ENCODE measurements at places on chromosomes 6 and 20.

- no peak for DNase-seq
Measured at GRCh38 chr6:43395776-43396175, 26.3 kb upstream of the ZNF318 start.

DNA sequence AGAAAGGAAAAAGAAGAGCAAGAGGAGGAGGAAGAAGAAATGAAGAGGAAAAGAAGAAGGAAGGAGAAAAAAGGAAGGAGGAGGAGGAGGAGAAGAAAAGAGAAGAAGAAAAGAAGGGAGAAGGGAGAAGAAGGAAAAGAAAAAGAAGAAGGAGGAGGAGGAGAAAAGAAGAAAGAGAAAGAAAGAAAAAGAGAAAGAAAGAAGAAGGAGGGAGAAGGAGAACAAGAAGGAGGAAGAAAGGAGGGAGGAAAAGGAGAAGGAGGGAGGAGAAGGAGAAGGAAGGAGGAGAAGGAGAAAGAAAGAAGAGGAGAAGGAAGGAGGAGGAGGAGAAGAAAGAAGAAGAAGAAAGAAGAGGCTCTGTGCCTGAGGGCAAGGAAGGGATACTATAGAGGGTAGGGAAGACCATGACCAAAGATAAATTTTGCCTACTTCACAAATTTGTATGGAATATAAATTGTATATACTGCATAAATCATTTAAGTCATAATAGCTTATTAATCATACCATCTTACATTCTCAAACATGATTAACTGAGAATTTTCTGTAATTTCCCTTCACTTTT lies 55.7 kb downstream of the SESN1 start:
- no peak for DNase-seq

DNA sequence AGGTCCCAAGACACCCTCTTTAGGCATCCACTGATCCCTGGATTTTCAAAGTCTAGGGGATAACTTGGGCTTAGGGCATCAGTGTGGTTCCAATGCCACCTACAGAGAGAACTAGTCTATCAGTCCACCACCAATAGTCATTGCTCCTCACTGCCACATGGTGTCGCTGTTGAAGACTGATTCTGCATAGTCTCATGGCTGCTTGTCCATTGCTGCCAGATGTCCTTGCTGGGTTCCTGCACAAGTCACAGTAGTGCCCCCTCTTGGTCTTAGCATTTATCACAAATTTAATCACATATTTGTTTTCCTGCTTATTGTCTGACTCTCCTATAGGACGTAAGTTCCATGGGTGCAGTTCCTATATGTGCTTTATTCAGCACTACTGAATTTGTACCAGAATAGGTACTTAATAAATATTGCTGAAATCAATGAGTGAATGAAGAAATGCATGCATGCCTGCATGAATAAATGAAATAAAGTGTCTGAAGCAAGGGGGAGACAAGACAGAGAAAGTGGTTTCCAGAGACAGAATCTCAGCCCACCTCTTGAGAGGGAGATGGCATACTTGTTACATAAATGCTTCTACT lies 45.9 kb upstream of the RALY start:
- DNase-seq, result peak; percentile 42

DNA sequence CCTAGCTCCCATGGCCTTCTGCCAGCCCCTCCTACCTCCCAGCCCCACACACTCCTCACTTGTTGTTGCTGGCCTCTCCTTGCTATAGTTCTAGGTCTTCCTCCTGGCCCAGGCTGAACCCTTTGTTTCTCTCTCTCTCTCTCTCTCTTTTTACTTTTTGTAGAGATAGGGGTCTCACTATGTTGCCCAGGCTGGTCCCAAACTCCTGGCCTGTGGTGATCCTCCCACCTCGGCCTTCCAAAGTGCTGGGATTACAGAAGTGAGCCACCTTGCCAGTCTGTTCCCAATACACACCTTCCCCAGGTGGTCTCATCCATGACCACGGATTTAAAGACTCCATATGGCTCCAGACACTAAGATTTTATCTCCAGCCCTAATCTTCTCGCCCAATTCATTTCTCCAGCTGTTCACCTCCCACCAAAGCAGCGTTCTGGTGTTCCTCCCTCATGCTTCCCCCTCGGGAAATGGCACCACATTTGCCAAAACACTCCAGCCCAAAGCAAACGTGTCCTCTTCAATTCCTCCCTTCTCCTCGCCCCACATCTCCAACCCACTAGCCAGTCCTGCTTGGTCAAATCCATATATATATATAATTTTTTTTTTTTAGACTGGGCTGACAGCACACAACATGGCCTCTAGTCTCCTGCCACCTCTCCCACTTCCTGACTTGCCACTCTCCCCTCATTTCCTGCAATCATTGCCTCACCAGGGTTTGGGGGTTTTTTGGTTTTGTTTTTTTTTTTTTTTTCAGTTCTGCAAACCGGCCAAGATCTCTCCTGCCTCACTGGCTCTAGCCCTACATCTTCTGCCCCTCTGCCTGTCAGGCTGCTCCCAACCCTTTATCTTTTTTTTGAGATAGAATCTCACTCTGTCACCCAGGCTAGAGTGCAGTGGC lies 104.4 kb downstream of the NCR2 start:
- no peak for DNase-seq

DNA sequence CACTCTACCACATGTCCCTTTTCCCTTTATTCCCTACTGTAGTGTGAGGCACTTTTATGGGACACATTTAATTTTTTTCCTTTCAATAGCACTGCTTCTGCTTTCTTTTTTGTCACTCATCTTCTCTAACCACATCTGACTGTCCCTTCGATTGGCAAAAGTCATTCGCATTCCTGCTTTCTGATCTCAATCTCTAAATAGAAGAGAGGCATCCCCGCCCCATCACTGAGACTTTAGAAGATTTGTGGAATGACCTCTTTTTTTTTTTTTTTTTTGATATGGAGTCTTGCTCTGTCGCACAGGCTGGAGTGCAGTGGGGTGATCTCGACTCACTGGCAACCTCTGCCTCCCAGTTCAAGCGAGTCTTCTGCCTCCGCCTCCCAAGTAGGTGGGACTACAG lies 9.1 kb downstream of the ZNF292 start:
- DNase-seq, result no peak

GRCh38 chr6:86526238-86526637 lies 411.1 kb upstream of the HTR1E start:
- no peak for DNase-seq

GRCh38 chr20:37926612-37927011 lies 23.7 kb downstream of the VSTM2L start:
- no peak for DNase-seq

GRCh38 chr6:32962213-32962826 lies 6.1 kb upstream of the BRD2 start:
- DNase-seq, result no peak

- no peak for DNase-seq
Measured at GRCh38 chr6:150179030-150179429, 36.2 kb downstream of the PPP1R14C start.

- DNase-seq, result no peak
Measured at GRCh38 chr20:51220293-51220706, 197.4 kb upstream of the KCNG1 start.

- DNase-seq, result peak; percentile 48
Measured at GRCh38 chr20:7196481-7196880, 429.0 kb downstream of the BMP2 start.

GRCh38 chr20:56352345-56353055 lies 6.3 kb upstream of the FAM210B start:
- peak; percentile 23 for DNase-seq

DNA sequence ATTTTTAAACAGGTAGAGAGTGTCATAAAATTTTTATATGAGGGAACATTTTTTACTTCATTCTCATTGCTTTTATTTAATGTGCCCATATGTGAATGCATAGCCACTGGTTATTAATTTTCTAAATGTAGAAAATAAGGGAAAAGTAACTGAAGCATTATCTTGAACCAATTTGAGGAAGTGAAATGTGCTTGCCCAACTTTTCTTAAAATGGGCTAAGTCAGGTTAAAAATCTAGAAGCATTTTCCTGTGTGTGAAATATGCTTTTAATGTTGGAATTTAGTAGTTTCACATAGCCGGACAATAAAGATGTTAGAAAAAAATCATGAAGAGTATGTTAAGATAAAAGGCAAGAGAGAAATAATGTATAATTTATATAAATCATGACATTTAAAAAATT lies 3.8 kb downstream of the SEC23B start:
- no peak for DNase-seq

DNA sequence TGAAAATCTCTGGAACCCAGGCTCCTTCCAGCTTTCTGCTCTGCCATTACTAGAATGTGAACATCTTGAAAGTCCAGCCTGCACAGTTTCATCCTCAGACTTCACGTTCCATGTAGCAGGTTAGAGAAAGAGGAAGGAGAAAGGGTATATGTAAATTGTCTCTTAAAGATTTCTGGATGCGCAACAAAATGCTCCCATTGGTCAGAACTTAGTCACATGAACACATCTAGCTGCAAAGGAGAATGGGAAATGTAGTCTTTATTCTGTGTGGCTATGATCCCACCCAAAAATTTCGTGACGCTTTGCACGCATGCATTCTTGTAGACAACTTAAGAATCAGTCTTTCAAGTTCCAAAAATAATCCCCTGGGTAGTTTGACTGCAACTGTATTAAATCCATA lies 46.4 kb upstream of the CHD6 start:
- peak; percentile 7 for DNase-seq

DNA sequence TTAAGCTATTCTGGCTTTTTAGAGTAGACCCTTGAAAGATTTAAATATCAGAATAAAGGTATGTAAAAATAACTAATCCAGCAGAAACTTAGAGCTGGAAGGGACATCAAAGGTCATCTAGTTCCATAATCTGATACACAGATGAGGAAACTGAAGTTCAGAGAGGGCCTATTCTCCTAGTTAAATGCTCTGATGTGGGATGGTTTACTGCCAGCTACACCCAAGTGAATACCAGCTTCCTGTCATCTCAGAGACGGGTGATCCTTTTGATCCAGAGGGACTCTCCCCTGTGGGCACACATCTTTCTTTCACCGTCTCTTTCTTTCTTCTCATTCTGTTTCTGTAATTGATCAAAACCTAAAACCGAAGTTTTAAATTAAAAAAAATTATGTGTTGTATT lies 94.1 kb downstream of the MAN1A1 start:
- no peak for DNase-seq

DNA sequence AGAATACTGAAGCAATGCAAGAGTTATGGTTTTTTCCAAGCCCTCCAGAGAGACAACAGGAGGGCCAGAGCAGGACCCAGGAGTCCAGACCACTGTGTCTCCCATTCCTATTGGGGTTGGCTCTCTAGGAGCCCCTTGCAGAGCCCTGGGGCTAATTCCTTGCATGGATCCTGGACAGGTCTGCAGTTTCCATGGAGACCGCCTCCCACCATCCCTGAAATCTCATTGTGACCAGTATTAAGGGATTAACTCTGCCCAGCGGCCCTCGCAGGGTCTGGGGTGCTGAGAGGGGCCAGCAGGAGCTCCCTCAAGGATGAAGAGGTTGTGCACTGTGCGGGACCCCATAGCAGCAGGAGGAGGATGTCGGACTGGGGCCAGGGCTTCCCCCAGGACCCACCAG lies 34.8 kb downstream of the HNF4A start:
- no peak for DNase-seq

DNA sequence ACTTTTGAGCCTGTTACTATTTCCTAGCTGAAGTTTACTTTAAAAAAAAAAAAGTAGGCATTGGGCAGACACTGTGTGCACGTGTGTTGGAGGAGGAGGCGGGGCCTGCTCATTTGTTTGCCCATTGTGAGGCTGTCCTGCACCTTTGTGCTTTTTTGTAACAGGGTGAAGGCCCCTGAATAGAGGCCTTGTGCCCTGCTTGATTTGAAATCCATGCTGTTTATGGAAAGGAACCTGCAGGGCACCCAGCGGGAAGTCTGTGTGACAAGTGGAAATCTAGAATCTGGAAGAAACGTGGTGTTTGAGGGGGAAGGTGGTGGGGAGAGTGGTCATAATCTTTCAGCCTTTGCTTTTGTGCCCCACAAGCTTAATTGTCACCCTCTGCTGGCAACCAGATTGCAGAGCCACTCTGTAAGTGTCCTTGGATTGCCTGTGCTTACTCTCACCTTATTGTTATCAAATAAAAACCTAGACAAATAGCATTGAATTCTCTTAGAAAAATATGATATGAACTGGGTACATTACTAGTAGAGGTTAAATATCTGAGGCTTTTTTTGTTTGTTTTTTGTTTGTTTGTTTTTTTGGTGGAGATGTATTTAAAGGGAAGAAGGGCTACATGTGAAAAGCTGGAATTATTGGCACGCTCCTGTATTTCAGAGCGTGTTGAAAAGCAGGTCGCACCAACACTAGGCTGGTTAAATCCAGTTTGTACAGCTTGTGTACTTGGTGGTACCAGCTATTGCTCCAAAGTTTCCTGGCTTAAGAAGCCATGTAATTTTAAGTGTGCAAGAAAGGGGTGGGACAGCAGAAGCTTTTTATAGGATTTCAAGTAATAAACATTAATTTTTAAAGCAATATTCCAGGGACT lies 156.3 kb downstream of the ARID1B start:
- no peak for DNase-seq

DNA sequence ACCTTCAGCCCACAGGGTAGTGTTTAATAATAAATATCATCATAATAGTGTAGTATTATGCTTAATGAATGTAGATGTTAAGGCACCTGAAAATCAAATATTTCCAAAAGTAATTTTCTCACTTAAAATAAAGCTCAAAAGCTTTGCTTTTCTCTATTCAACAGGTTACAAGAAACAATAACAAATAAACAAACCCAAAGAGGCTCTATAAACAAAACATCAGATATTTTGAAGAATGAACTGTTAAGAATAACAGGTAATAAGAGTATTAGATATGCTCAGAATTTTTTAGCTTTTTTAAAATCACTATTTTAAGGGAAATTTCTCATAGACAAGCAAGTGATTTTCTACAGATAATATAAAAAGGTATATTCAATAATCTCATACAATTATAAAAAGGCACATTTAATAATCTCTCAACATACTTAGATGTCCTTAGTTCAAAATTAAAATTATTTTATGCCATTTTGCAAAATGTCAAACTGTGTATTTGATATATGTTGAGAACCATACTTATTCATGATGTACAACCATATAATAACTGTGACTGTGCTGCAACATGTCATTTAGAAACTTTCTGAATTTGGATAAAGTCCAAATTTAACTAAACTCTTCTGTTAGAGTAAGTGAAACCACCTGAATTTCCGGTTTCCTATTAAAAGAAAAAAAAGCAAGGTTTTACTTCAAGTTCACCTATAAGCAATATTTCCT lies 35.8 kb downstream of the PHIP start:
- DNase-seq, result no peak

DNA sequence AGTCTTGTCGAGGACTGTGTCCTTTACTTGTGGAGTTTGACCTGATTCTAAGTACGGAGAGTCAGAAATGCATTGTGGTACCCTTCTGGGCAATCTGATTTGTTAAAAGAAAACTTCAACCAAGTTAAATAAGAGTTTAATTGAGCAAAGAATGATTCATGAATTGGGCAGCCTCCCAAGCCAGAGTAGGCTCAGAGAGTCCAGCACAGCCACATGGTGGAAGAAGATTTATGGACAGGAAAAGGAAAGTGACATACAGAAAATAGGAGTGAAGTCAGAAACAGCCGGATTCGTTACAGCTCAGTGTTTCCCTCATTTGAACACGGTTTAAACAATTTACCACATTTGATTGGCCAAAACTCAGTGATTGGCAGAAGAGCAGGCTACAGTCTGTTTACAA lies 329.2 kb downstream of the DHX35 start:
- peak; percentile 39 for DNase-seq

All from fibroblast of skin of right biceps (primary cell).